NCI-H2081 treated with DMSO at 0.1 percent for 48 hours (cell line): ENCODE measurements at places on chromosomes 1 and 21.

- DNase-seq = no peak
These were observed 17.2 kb downstream of the CTNNBIP1 start for GRCh38 chr1:9892563-9893528.

- DNase-seq = no peak
These were observed 2.3 kb upstream of the LYPLAL1 start for GRCh38 chr1:219171192-219171935.

GRCh38 chr1:222377428-222378088 is 170.3 kb downstream of the HHIPL2 start:
- DNase-seq = no peak

DNA sequence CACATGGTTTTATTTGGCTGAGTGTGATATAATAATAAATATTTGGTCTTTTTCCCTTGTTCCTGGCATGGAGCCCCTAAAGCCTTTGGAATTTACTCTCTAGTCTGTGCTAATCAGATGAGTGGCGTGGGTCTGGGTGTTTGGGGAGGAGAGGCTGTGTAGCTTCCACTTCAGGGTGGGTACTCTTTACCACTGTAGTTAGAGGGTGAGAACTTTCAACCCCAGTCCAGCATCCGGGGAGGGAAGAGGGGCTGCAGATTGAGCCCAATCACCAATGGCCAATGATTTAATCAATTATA is 20.0 kb downstream of the USP25 start:
- DNase-seq = no peak

DNA sequence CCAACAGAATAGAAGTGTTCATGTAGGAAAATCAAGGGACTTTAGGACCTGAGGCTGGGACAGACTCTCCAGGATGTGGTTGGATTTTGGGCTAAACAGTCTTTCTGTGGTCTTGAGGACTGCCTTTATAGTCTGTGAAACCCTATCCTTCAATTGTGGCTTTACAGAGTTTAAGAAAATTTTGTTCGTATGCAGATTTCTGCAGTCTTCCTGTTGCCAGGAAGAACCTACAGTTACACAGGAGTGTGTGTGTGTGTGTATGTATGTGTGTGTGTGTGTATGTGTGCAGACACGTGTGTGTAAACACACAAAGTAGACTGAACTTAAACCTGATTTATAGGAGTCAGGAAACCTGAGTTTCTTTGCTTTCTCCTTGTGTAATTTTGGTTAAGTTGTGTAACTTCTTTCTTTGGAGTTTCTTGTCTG is 22.8 kb downstream of the NEK7 start:
- DNase-seq = no peak
